Smooth muscle cell of the coronary artery (primary cell): ENCODE measurements at places on chromosomes 3 and 15. TPM values are rescaled to one million over a fixed set of nuclear protein-coding genes. Genes with fewer than 3 reads are reported as not detected.

Gene TRPM1
- not detected in 2 replicates for total RNA-seq

Gene PLSCR5
- total RNA-seq: not detected in 2 replicates

Gene C3orf22
- not detected in 2 replicates for total RNA-seq

Gene NR1I2
- 0.08 TPM in 1 of 2 replicates, not detected in the other for total RNA-seq

Gene RTP2
- not detected in 2 replicates for total RNA-seq

Gene A4GNT
- not detected in 2 replicates for total RNA-seq

Gene DLEC1
- under 0.01 TPM in 2 replicates for total RNA-seq

Gene C3orf20
- total RNA-seq: under 0.01 TPM in 1 of 2 replicates, not detected in the other

Gene MFN1
- total RNA-seq: 26.2 and 39.3 TPM in 2 replicates

Gene FBXO40
- total RNA-seq: not detected in 2 replicates

Gene TBC1D21
- not detected in 2 replicates for total RNA-seq

Gene FOXB1
- total RNA-seq: not detected in 2 replicates

Gene LIPH
- under 0.01 and 0.90 TPM in 2 replicates for total RNA-seq

Gene FAM3D
- total RNA-seq: not detected in 2 replicates

Gene OTOL1
- total RNA-seq: not detected in 2 replicates

Gene PRSS50
- not detected in 2 replicates for total RNA-seq

Gene ACTC1
- total RNA-seq: 0.08 and 0.70 TPM in 2 replicates

Gene ZBBX
- not detected in 2 replicates for total RNA-seq

Gene MYO5C
- under 0.01 and 0.70 TPM in 2 replicates for total RNA-seq

Gene CCR9
- not detected in 2 replicates for total RNA-seq

Gene C3orf49
- not detected in 2 replicates for total RNA-seq

Gene TM4SF18
- total RNA-seq: 0.15 and 2.5 TPM in 2 replicates

Gene INO80
- 13.0 and 20.5 TPM in 2 replicates for total RNA-seq

Gene PIGB
- total RNA-seq: 8.6 and 13.6 TPM in 2 replicates

Gene GOLGA8S
- total RNA-seq: under 0.01 TPM in 1 of 2 replicates, not detected in the other

Gene DLG1
- total RNA-seq: 30.2 and 53.3 TPM in 2 replicates
